Kidney tubule cell (primary cell): ENCODE measurements at places on chromosomes 2 and 18.

DNA sequence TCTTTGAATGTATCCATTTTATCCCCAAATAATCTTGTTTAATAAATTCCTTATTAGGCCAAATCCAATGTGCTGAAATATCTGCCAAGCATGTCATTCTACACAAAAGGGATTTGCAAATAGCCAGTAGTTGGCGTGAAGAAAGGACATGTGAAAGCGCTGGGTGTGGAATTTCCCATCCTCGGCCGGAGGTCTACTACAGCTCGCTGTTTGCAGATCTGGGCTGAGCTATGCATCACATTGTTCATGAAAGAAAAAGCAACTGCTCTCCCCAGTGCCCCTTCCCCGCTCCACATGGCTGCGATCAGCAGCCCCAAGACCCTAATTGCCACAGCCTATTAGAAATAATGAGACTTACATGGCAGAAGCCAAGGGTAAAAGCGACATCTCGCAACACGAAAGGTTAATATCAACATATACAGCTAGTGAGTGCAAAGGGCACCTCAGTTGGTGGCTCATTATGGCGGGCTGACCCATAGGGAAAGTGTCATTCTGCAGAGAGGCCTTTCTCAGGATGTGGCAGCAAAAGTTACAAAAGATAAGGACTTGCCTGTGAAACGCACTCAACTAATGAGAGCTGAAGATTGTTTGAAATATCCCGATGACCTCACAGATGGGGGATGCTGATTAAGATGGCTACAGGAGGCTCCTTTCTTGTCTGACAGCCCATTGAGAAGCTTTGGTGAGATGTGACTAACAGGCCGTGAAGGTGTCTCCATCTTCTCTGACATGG is 126.9 kb upstream of the CYP1B1 start:
- no peak for DNase-seq

GRCh38 chr2:160491911-160492371 is 1.7 kb downstream of the RBMS1 start:
- DNase-seq: peak; percentile 69

DNA sequence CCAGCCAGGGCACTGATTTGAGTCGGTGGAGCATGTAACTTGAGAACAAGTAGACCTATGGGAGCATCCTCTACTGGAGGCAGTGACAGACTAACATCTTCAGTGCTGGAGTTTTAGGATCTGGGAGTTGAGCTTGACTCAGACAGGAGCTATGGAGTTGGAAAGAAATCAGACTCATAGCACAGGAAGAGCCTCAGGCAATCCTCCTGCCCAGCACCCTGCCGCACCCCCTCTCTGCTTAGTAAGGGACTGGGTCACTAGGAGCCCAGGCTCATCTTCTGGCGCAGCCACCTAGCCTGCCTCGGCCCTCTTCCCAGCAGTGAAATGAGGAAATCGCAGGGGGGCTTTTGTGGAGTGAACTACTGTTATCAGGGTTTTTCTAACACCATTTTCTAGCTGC is 3.6 kb downstream of the ARID5A start:
- DNase-seq: peak; percentile 32

DNA sequence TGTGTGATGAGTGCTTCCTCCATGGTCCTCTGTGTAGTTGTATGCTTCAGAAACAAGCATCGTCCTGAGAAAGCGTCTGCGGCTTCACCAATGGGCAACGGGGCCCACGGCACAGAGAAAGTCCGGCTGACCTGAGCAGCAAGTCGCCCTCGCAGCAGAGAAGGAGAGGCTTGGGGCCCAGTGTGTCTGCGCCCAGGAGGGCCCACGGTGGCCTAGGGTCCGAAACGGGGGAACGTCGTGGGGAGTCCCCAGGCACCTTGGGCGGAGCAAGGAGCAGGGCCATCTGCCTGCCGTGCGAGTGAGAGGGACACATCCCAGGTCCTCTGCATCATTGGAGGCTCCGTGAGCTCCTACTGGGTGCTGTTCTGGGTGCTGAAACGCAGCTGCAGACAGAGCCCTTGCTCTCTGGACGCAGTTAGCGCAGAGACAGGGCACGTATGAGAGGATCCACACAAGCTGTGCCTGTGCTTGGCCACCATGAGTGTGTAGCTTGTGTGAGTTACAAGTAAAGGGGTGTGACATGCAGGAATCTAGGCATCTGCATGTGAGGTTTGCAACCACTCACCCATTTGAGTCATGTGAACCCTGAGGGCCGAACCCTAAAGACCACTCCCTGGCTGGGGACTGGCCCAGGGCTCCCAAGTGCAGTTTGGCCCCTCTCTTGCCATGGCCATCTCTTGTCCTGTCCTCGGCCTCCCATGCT is 10.6 kb downstream of the GPC1 start:
- no peak for DNase-seq

GRCh38 chr18:68484241-68484640 is 230.7 kb downstream of the TMX3 start:
- no peak for DNase-seq

- no peak for DNase-seq
Observed at GRCh38 chr2:165193178-165193777, 10.6 kb downstream of the SCN3A start.

DNA sequence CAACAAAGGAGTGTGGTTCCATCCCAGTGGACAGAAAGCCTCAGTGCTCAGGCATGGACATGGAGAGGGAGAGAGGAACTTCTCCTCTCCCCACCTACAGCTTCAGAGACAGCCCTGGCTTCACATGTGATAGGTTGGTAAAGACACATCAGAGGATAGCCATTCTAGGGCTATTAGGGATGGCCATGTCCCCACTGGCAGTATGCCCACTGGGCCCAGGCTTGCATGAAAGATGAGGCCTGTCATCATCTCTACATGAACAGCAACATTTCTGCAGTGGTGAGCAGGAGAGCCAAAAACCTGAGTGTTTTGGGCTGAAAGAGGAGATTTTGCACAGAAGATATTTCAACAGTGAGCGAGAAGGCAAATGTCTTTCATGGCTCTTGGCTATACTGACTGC is 517.2 kb downstream of the NR4A2 start:
- no peak for DNase-seq

- no peak for DNase-seq
Observed at GRCh38 chr2:161415987-161416707, at the start of gene TBR1. TSS of gene TBR1 (plus strand) at chr2:161416297. CDS start at chr2:161416411, 114 bp downstream.

- DNase-seq: no peak
Observed at GRCh38 chr2:70613521-70613920, 59.9 kb upstream of the TGFA start.

DNA sequence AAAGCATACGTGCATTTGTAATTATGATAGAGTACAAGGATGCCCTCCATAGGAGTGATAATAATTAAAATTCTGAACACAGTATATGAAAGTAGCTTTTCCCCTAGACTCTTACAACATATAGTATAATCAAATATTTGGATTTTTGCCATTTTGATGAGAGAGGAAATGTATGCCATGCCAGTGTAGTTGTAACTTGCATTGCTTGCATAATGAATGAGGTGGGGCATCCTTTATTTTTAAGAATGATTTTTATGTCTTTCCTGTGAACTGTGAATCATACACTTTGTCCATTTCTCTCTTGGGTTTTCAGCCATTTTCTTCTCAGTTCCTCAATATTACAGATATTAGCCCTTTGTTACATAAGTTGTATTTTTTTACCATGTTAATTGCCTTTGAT is 197.5 kb downstream of the SCG2 start:
- no peak for DNase-seq

DNA sequence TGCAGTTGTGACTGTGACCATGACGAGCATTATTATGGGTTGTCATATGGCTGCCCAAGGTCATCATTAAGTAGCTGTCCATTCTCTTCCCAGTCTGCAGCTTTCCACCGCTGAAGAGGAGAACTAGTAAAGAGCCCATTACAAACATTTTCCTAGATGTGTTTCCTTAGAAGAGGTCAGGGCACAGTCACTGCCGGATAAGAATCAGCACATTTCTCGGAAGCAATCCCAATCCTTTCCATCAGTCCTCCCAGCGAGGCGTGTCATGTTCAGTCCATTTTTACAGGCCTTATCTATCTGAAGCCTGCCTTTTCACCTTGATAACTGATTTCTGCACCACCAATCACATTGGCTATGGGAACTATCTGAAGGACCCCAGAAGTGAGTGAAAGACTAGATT is 319.9 kb upstream of the SLC14A2 start:
- no peak for DNase-seq

DNA sequence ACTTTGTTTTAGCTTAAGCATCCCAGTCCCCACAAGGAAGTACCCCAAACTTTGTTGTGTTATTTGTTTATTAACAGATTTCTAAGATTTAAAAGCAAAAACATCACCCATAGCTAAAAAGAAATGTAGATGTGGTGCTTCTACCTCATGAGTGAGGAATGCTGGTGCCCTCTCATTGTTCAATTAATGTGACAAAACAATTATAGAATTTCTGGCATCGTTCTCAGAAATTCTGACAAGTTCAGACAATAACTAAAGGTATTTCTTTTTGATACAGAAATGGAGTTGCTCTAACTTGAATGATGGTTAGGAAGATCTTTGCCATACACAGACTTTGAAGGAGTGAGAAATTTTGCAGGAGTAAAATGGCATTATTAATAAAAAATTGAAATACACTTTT is 42.9 kb downstream of the SPRED2 start:
- no peak for DNase-seq

DNA sequence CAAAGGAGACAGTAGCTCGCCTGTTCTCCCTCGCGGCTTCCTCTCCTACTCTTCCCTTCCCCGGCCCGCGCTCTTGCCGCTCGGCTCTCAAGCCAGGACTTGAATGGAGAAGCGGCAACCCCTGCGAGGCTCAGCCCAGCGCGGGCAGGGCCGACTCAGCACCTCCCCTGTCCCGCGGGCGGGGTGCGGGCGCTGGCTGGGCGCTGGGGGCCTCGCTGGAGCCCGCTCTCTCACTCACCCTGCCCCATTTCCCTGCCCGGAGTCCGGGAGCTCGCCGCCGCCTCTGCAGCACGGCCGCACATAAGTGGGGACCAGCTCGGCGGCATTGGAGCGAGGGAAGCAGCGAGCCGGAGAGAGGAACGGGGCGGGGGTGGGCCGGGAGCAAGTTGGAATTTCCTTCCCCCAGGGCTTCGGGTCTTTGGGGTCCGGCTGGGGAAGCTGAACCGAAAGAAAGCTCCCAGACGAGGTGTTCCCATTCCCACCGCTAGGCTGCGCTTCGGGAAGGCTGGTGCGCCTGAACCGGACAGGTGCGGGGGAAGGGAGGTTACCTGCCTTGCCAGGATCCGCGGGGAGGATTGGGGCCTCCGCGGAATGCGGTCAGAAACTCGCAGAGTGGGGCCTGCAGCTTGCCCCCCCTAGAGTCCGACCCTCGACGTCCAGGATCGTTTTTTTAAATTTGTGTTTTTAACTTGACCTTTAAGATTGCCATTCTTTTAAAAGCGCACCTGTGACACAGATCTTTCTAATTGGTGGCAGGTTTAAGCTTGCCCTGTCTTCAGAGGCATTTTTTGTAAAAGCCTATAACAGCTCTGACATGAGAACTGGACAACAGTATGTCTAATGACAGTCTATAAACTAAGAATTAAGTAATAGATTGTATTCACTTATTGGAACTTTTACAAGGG is at the start of gene COBLL1:
TSS of gene COBLL1 (minus strand) at position 105 of the 905 bp plus-strand sequence. CDS start 627 bp downstream, outside the sequence.
- DNase-seq: peak; percentile 91

DNA sequence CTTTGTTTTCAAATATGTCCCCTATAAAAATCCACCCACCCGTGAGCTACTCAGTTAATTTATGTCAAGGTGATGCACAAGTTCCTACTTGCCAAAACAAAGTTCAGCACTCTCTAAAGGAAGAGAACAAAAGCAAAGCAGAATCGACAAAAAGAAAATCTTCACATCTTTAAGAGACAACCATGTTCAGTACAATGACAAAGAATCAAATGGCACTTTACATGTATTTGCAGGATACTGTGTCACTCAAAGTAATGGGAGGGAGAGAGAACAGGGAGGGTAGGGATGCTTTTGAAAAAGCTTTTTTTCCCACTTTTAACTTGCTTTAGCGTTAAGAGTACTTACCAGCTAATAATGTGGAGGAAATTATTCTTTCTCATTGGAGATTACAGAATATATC is 39.0 kb upstream of the FAM237A start:
- no peak for DNase-seq

GRCh38 chr18:62715759-62716615 is 646 bp downstream of the PHLPP1 start:
- peak; percentile 80 for DNase-seq
